Neural crest cell (in vitro differentiated cells): ENCODE measurements at places on chromosomes 5 and 9. TPM values are rescaled to one million over a fixed set of nuclear protein-coding genes. Genes with fewer than 3 reads are reported as not detected.
A peak's percentile ranks its signal among the peaks of the same experiment; 100 is the strongest.

DNA sequence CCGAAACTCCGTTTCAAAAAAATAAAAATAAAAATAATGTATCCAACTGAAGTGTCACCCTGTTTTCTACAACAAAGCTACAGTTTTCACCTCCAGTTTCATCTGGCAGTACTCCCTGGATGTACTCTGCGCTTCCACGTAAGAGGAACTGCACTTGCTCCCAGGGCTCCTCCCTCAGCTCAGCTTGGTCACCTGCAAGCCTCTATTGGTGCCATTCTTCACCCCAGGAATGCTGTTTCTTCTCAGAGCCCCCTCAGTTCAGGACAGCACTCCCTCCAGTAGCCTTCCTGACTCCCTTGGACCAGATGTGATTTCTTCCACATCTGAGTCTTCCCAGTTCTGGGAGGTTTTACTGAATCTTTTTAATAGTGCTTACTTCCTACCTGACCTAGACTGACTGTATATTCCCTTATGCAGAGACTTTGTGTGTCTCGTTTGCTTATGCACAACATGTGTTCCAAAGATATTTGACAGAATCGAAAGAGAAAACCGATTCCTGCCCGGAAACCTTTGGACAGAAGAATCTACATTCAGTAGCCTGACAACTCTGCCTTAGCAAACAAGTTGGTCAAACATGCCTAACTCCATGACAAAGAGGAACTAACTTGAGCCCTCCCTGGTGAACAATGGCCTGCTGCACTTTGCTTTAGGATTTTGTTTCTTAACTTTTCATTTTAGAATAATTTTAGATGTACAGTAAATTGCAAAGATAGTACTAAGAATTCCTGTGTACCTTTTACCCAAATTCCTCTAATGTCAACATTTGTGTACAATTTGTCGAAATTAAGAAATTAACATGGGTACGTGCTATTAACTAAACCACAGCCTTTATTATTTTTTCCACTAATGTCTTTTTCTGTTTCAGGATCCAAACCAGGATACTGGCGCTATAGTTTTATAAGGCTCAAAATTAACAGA is 814 bp downstream of the CCDC125 start:
- DNase-seq: no peak

- no peak for DNase-seq
Observed at GRCh38 chr5:142680605-142681259, 5.2 kb downstream of the FGF1 start.

DNA sequence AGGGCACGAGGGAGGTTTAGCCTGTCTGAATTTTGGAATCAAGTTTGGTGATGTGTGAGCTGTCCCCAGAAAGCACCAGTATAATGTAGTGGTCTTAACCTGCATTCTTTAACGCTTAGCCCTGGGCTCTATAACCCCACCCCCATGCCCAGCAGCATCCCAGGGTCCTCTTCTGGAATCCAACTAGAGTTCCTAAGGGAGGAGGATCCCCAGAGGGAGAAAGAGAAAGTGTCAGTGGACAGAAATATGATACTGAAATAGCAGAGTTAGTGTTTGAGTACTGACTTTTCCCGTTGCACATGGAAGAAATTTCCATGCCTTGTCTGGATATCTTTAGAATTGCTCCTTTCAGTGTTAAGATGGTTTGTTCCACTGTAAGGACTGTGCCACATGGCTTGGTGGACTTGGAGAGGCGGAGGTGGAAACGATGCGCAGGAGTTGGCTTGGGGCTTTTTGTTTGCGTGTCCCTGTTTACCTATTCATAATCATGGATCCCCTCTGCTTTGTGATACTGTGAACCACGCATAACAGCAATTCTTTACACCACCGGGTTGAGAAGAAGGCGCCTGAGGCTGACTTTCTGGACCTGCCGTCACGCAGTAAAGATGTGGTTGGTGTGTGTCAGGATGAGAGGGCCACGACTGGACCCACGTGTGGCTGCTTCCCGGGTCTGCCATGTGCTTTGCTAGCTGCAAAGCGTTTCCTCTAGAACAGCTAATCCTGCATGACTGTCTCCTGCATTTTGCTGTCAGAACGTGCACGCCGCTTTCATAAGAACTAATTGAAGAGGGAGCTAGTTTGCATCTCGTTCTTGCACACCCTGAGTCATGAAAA is 142.3 kb downstream of the SMARCA2 start:
- DNase-seq: no peak

- DNase-seq: no peak
Observed at GRCh38 chr5:74499256-74500050, 141.1 kb downstream of the ENC1 start.

- no peak for DNase-seq
Observed at GRCh38 chr9:38243993-38244392, 148.5 kb upstream of the ALDH1B1 start.

- DNase-seq: no peak
Observed at GRCh38 chr5:97553604-97554452, 370.8 kb upstream of the RIOK2 start.

DNA sequence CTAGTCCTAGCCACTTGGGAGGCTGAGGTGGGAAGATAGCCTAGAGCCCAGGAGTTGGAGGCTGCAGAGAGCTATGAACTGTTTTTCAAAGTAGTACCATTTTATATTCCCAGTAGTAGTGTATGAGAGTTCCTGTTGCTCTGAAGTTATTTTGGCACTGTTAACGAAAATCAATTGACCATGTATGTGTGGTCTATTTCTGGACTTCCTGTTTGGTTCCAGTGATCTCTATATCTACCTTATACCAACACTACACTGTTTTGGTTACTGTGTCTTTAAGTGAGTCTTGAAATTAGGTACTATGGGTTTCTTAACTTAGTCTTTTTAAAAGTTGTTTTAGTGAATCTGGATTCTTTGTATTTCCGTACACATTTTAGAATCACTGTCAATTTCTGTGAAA is 13.6 kb downstream of the SLF1 start:
- no peak for DNase-seq

GRCh38 chr5:90548069-90548593 is 10.5 kb upstream of the ADGRV1 start:
- no peak for DNase-seq

DNA sequence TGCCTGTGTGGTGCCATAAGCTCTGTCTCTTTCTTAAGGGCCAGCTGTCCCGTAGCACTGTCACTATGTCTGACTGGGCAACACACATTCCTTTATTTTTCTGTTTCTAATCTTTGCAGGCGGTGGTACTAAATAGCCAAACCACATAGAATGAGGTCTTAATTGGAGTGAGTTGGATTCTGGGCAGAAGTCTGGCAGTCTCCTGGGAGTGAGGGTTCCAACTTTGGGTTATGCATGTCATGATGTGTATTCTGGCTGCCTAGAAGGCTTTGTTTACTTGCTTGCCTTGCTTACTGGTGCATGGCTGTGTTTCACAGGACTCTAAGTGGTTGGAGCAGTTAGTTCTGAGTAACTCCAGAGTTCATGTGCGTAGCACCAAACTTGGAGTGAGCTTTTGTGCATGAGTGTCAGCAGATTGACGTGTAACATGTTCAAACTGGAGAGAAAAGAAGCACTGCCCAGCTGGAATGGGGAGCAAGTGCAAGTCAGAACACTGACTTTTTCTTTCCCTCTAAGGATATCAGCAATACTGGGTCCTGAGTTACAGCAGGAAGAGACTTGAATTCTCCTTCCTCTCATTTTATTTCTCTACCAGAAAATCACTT is 185.8 kb downstream of the PCSK1 start:
- no peak for DNase-seq

DNA sequence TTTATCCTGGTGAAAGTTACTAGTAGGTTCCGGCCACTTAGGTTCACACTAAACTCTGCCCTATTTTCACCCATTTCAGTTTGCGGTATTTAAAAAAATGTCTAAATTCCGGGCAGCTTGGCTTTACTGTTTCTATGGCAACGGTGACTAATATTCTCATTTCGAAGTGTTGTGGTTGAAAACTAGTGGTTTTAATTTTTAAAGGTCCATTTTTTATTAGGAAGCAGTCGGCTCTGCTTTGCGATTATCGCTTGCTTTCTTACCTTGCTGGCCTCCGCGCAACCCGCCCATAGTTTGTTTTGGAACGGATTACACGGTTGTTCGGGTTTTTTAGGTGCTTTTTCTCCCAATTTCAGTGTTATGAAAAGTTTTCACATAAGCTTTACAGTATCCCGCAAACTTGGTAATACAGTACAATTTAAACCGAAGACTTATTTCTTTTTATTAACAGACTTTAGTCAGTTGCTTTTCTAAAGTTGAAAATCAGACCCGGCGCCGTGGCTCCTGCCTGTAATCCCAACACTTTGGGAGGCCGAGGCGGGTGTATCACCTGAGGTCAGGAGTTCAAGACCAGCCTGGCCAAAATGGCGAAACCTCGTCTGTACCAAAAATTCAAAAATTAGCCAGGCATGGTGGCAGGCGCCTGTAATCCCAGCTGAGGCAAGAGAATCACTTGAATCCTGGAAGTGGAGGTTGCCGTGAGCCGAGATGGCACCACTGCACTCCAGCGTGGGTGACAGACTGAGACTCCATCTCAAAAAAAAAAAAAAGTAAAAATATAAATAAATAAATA is 1.6 kb downstream of the KDM4C start:
- DNase-seq: no peak

DNA sequence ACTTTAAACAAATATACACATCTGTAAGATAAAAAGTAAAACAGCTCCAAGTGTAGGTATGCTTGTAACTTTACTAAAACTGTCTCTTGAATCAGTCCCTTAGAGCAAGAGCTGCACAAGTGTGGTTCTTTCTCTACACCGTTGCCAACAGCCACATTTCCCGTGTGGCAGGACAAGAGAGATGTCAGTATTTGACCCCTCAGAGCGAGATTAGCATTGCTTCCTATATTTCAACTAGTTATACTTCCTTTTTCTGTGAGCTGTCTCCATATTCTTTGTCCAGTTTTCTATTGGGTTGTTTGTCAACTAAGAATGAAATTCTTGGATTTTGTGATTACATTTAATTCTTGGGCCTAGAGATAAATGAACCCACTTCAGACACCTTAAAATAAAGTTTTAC is 8.0 kb downstream of the PLIN2 start:
- DNase-seq: no peak

GRCh38 chr5:126234563-126235195 is 188.5 kb upstream of the GRAMD2B start:
- peak; percentile 24 for DNase-seq

- no peak for DNase-seq
Observed at GRCh38 chr9:121646992-121647391, 4.4 kb upstream of the DAB2IP start.

GRCh38 chr5:103474677-103475076 is 87.9 kb downstream of the NUDT12 start:
- no peak for DNase-seq

Gene FSTL4
- total RNA-seq: 1.6 and 2.0 TPM in 2 replicates

Gene PCDHB8
- 1.3 and 1.8 TPM in 2 replicates for total RNA-seq

Gene TLE1
- total RNA-seq: 40.5 and 42.5 TPM in 2 replicates

Gene FBP1
- 0.80 and 0.86 TPM in 2 replicates for total RNA-seq
